ENCODE measurements at places on chromosomes 12 and 14.

DNA sequence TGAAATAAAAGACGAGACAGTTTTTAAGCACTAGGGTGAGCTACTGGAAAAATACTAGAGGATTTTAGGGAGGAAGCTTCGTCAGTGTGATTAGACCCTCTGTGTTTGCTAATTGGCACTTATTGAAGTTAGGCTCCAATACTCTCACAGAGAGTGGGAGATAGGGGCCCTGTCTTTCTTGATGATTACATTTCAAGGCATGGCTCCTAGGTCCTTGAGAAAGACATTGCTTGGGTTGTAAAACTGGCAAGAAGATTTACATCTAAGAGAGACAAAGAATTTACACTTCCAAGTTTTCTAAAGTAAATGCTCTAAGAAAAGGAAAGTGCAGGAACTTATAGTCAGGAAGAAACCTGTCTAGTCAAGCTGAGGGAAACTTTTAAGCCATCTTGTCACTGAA is 183.2 kb downstream of the C12orf50 start:
- DNase-seq, result no peak
- peaks cover 12% of the 10 kb centered on the region for H3K4me1 ChIP-seq
- no peak overlapping the region for H3K27ac ChIP-seq
- H3K27me3 ChIP-seq, result no peaks in the 10 kb centered on the region
- H3K4me3 ChIP-seq, result no peak overlapping the region

GRCh38 chr14:77284466-77284865 is 13.5 kb upstream of the NGB start:
- no peaks in the 10 kb centered on the region for H3K4me1 ChIP-seq
- H3K4me3 ChIP-seq, result no peak overlapping the region
- DNase-seq, result no peak

DNA sequence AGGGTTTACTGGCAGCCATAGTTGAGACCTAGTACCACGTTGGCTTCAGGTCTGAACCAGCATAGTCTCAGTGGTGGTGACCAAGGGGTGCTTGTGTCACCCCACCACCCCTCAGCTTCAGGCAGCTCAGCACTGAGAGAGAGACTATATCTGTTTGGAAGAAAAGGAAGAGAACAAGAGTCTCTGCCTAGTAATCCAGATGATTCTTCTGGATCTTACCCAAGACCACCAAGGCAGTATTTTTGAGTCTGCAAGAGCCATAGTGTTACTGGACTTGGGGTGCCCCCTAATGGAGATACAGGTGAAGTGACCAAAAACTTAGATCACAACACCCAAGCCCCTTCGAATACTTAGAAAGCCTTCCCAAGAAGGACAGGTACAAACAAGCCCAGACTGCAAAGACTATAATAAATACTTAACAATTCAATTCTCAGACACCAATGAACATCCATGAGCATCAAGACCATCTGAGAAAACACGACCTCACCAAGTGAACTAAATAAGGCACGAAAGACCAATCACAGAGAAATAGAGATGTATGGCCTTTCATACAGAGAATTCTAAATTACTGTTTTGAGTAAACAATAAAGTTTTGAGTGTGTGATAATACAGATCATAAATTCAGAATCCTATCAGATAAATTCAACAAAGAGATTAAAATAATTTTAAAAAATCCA is 107.0 kb downstream of the HELB start:
- no peaks in the 10 kb centered on the region for H3K36me3 ChIP-seq
- DNase-seq, result peak; percentile 53
- H3K27me3 ChIP-seq, result no peaks in the 10 kb centered on the region
- H3K4me3 ChIP-seq, result no peak overlapping the region

- no peaks in the 10 kb centered on the region for H3K4me1 ChIP-seq
- H3K36me3 ChIP-seq, result peaks cover 29% of the 10 kb centered on the region
- H3K27ac ChIP-seq, result no peak overlapping the region
- H3K27me3 ChIP-seq, result no peaks in the 10 kb centered on the region
- H3K4me3 ChIP-seq, result no peak overlapping the region
- DNase-seq, result no peak
Measured at GRCh38 chr12:113823016-113823415, 143.1 kb downstream of the RBM19 start.

DNA sequence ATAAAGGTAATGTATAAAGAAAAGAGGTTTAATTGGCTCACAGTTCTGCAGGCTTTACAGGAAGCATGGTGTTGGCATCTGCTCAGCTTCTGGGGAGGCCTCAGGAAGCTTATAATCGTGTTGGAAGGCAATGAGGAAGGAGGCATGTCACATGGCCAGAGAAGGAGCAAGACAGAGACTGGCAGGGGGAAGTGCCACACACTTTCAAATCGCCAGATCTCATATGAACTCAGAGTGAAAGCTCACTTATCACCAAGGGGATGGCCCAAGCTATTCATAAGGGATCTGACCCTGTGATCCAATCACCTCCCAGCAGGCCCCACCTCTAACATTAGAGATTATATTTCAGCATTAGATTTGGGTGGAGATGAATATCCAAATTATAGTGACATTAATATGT is 26.3 kb downstream of the LDHB start:
- no peak overlapping the region for H3K4me3 ChIP-seq
- H3K36me3 ChIP-seq, result peaks cover 53% of the 10 kb centered on the region
- no peak for DNase-seq
- no peaks in the 10 kb centered on the region for H3K27me3 ChIP-seq
- no peaks in the 10 kb centered on the region for H3K4me1 ChIP-seq
- H3K27ac ChIP-seq, result no peak overlapping the region

DNA sequence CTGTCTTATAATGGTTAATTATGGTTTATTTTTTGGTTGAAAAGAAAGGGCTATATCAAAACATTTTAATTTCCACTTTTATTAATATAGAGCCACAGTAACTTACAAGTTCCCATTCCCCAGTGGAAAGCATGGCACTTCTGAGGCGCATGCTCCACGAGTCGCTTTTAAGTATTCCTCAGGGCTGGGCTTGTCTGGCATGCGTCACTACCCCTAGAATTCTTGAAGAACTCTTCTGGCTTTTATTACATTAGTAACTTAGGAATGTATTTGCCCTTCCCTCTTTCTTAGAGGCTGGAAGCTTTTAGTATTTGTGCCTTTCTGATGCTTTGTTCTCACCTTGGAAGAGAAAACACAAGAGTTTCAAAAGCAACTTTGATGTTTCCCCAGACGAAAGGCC is 81.1 kb downstream of the ESR2 start:
- DNase-seq, result no peak
- no peak overlapping the region for H3K27ac ChIP-seq
- H3K4me3 ChIP-seq, result no peak overlapping the region

GRCh38 chr14:101495827-101496775 is 65.2 kb upstream of the DIO3 start:
- no peak overlapping the region for H3K4me3 ChIP-seq
- H3K27me3 ChIP-seq, result peaks cover 4% of the 10 kb centered on the region
- DNase-seq, result no peak
- H3K36me3 ChIP-seq, result no peaks in the 10 kb centered on the region
- no peak overlapping the region for H3K27ac ChIP-seq

GRCh38 chr14:33914676-33915516 is 36.0 kb downstream of the EGLN3 start:
- no peak overlapping the region for H3K27ac ChIP-seq
- DNase-seq, result peak; percentile 72
- peaks cover 14% of the 10 kb centered on the region for H3K4me1 ChIP-seq
- no peak overlapping the region for H3K4me3 ChIP-seq

GRCh38 chr12:88994971-88995370 is 357.3 kb downstream of the DUSP6 start:
- H3K36me3 ChIP-seq, result no peaks in the 10 kb centered on the region
- H3K27me3 ChIP-seq, result no peaks in the 10 kb centered on the region
- no peak overlapping the region for H3K4me3 ChIP-seq
- no peak for DNase-seq
- no peaks in the 10 kb centered on the region for H3K4me1 ChIP-seq

GRCh38 chr12:31008961-31009840 is 64.5 kb upstream of the DDX11 start:
- no peak overlapping the region for H3K27ac ChIP-seq
- no peak overlapping the region for H3K4me3 ChIP-seq
- no peaks in the 10 kb centered on the region for H3K36me3 ChIP-seq
- peaks cover 6% of the 10 kb centered on the region for H3K4me1 ChIP-seq
- peaks cover 17% of the 10 kb centered on the region for H3K27me3 ChIP-seq

DNA sequence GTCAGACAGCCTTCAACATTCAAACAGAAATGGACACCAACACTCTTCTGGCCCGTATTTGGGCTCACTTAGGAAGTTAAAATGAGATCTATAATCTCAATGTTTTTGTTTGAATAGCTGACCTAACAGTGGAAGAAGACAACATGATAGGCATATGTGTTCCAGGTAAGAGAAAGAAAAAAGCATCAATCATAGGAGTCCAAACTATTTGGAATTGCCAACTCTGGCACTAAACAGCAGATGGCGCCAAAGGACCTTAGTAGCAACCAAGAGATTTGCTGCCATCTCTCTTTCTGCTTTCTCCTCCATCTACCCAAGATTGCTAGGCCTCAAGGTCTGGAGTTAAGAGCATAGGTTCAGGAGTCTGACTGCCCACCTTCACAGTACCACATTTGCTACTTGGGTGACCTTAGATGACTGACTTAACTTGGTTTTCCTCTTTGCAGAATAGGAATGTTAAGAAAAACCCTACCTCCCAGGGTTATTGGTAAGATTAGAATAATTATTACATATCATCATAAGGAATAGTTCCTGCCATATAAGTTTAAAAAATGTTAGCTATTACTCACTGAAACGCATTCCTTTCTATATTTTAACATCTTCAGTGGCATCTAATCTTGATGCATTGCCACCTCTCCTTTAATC is 30.2 kb downstream of the PEX5 start:
- peaks cover 23% of the 10 kb centered on the region for H3K27me3 ChIP-seq
- H3K36me3 ChIP-seq, result peaks cover 4% of the 10 kb centered on the region
- DNase-seq, result peak; percentile 80
- H3K4me3 ChIP-seq, result no peak overlapping the region
- H3K27ac ChIP-seq, result no peak overlapping the region

- H3K27ac ChIP-seq, result no peak overlapping the region
- DNase-seq, result no peak
- peaks cover 7% of the 10 kb centered on the region for H3K4me1 ChIP-seq
- H3K27me3 ChIP-seq, result no peaks in the 10 kb centered on the region
Measured at GRCh38 chr14:70651522-70651921, 9.8 kb downstream of the TTC9 start.

Data from MCF 10A (cell line).